AG04449 (cell line): ENCODE measurements at places on chromosomes 4 and X.
A peak's percentile ranks its signal among the peaks of the same experiment; 100 is the strongest.

- no peak for DNase-seq
Observed at GRCh38 chr4:81694176-81694913, 222.6 kb upstream of the RASGEF1B start.

DNA sequence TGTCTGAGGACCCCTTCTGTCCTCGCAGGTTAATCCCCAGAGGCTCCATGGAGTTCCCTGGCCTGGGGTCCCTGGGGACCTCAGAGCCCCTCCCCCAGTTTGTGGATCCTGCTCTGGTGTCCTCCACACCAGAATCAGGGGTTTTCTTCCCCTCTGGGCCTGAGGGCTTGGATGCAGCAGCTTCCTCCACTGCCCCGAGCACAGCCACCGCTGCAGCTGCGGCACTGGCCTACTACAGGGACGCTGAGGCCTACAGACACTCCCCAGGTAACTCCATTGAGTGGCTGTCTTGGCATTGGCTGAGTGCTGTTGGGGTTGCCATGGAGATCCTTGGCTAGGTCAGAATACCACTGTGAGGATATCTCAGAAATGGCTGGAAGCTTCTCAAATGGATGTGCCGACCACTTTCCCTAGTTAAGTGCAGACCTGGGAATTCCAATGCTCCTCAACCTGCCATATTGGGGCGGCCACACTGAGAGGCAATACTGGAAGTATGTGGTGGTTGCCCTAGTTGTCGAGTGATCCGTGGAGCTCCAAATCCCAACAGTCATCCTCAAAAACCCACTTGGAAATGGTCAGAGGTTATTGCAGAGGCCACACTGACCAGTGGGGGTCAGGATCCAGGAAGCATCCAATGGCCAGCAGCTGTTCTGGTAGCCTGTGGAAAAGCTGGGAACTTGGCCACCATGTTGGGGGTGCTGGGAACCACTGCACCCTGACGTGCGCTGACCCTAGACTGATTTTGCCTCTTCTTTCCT lies 4.9 kb downstream of the GATA1 start:
- no peak for DNase-seq

GRCh38 chr4:76235915-76236314 lies 15.6 kb upstream of the FAM47E start:
- no peak for DNase-seq

DNA sequence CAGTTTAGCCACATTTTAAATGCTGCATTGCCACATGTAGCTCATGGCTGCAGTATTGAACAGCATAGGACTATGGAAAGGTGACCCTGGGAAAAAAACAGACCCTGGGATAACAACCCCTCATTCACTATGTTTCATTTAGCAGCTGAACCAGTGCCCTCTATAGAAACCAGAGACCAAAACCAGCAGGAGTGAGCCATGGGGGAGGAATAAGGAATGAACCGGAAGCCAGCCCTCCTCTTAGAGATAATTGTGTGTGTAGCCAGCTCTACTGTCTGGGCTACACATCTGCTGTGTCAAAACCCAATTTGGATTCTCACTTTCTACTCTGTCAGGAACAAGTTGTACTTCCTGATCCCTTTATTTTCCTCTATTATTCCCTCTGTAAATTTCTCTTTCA lies 158.5 kb upstream of the S100G start:
- no peak for DNase-seq

- DNase-seq = no peak
Observed at GRCh38 chr4:171441300-171441941, 371.8 kb upstream of the GALNTL6 start.

GRCh38 chr4:166091912-166092510 lies 219.0 kb downstream of the TLL1 start:
- peak; percentile 2 for DNase-seq

DNA sequence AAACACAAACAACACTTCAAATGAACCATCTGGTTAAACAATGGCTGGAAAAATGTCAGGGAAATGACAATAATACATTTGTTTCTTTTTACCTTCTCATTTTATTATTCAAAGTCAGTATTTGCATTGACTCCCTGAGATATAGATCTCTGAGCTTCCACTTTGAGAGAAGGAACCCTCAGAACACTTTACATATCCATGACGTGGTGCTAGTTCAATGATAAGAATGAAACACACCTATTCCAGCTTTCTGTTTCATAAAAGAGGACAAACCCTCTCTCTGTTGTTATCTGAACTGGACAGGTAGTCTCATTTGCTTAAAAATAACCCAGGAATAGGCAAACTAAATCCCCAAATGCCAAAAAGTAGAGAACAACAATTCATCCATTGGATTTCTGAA lies 65.3 kb upstream of the CCSER1 start:
- no peak for DNase-seq

GRCh38 chrX:110060846-110061537 lies 58.1 kb downstream of the TMEM164 start:
- no peak for DNase-seq

DNA sequence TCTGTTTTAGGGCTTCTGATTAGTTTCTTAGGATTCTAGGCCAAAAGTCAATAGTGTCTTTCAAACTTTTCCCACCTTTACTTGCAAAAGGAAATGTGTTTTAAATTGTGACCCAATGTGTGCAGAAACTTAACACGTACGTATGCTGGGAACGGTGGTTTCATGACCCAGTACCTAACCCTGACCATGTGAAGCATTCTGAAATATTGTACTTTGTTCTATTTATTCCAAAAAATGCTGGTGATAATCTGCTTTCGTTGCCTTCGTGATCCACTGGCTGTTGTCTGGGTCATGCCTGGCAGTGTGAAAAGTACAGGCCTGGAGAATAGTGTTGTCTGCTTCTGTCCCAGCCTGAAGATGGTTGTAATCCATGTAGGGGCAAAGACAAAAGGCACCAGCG lies 26.7 kb upstream of the TADA2B start:
- DNase-seq = no peak

DNA sequence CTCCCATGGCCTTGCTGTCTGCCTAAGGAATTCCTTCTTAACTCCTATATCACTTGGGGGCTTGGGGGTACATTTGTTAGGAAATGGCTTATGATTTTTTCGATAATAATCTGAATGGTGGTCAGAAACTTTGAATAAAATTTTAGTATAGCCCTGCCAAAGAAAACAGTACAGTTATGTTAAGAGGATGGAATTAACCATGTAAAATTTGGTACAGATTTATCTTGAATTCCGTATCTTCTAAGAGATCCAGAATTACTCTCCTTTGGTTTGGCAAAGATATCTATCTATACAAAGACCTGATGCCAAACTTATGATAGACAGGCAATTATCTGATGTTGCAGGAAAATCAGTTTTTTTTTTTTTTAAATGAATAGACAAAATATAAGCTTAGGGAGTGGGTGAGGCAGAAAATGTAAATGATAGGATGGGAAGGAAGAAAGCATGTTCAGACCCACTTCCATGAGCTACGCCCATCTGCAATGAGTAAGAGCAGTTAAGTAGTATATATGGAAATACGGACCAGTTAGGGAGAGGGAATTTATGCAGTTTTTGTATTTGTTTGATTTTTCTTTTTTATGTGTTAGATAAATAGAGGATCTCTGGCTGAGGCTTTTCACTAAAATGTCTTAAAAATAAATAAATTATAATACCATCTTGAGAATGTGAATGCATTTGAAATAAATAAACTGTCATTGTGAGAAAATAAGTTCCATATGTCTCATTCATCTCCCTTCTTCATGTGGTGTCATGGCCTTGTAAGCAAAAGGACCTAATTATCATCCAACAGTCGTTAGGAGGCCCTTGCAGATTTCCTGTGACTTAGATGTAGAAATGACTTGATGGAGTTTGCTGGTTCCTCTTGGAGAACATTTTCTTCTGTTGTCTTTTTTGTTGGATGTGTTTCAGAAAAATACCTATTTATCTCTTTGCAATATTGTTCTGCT lies 389.6 kb downstream of the ARHGAP24 start:
- DNase-seq = no peak
